ENCODE measurements at places on chromosomes 11 and 22.

- no peak for DNase-seq
Measured at GRCh38 chr11:5364214-5364613, 12.9 kb downstream of the OR51B6 start.

DNA sequence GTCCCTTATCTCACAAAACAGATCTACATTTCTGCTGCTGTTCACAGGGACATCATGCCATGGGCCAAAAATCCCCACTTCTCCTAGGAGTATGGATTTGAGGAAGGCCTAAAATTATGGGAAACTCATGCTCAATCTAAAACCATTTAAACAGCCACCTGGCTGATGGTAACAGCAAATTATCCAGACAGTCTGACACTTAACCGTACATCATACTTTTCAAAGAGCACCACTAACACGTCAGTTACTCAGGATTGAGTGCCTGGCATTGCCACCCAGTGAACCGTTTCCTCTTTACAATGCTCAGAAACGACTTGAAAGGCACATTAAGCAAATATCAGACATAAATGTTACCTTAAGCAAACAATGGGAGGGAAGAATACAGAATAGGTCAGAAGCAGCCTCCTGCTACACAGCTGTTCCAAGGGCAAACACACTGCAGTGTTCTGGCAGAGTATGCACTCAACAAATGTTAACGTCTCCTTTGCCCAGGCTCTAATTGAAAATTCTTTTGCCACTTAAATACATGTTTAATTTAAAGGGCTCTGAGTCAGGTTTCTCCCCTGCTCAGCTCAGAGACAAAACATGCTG lies 18.8 kb upstream of the SLC36A4 start:
- DNase-seq, result no peak

DNA sequence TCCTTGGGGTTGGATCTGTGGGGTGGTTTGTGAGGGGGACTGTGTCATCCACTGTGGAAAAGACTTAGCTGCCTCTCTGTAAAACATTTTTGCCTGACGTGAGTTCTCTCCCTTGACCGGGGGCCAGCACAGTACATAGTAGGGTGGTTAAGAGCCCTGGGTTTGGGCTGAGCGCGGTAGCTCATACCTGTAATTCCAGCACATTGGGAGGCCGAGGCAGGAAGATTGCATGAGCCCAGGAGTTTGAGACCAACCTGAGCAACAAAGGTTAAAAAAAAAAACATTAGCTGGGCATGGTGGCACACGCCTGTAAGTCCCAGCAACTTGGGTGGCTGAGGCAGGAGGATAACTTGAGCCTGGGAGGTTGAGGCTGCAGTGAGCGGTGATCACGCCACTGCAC lies 74.7 kb upstream of the WNT7B start:
- no peak for DNase-seq

- DNase-seq, result no peak
Measured at GRCh38 chr11:85295694-85296271, 331.4 kb downstream of the DLG2 start.

DNA sequence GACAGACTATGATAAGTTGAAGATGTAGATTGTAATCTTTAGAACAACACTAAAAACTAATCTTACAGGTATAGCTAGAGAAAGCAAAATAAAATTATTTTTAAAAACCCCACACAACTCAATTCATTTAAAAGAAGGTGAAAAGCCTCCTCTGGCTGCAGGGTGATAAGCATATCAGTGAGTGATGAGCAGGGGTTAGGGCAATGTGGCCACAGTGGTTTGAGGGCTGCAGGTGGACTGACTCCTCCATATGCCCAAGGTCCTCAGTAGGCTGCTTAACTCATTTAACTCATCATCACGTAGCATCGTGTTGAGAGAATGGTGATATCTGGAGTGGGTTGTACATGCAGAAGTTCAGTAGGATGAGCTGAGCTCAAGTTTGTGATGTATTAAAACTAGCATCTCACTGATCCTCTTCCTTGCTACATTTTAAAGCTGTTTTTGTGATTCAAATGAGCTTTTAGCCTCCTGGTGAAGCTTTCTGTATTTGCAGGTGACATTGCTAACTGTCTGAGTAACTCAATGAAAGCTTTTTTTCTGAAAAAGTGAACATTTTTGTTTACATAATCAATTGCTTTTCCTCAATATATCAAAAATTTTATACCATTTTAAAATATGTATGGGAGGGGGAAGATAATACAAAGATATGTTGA lies 37.0 kb upstream of the SC5D start:
- DNase-seq, result no peak
